ENCODE measurements at places on chromosomes 2 and 18.

GRCh38 chr2:239444626-239445577 lies 44.1 kb upstream of the HDAC4 start:
- no peak for DNase-seq

DNA sequence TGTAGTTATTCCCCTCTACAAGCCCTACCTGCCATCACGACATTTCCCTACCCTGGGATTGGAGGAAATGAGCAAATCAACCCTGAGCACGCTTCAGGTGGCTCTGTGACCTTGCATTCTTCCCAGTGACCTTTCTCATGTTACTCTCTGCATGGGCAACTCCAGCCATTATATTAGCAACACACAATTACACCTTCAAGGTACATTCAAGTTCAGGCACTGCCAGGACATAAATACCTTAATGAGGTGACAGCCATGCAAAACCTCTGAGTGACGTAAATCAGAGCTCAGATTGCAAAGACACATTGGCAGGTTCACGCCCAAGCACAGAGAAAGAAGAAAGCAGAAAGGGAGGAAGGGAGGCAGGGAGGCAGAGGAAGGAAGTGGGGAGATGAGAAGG lies 68.7 kb upstream of the ALK start:
- DNase-seq = no peak

- DNase-seq = no peak
These were observed 119.1 kb downstream of the PTGR3 start for GRCh38 chr18:75089748-75090327.

DNA sequence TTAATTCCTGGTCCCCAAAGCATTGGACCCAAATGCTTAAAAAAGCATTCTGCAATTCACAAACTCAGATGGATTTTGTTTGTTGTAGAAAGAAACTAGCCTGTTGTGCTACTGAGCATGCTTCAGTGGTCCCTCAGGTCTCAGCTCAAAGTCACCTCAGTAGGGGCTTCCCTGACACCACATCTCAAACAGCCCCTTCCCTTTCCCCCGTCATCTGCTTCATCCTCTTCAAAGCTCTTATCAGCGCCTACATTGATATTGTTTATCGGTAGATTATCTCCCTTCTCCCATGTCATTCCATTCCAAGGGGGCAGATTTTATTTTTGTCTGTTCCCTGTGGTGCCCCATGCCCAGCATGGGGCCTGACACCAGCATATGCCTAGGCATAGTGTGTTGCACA lies 172.9 kb downstream of the CELF4 start:
- DNase-seq = no peak

DNA sequence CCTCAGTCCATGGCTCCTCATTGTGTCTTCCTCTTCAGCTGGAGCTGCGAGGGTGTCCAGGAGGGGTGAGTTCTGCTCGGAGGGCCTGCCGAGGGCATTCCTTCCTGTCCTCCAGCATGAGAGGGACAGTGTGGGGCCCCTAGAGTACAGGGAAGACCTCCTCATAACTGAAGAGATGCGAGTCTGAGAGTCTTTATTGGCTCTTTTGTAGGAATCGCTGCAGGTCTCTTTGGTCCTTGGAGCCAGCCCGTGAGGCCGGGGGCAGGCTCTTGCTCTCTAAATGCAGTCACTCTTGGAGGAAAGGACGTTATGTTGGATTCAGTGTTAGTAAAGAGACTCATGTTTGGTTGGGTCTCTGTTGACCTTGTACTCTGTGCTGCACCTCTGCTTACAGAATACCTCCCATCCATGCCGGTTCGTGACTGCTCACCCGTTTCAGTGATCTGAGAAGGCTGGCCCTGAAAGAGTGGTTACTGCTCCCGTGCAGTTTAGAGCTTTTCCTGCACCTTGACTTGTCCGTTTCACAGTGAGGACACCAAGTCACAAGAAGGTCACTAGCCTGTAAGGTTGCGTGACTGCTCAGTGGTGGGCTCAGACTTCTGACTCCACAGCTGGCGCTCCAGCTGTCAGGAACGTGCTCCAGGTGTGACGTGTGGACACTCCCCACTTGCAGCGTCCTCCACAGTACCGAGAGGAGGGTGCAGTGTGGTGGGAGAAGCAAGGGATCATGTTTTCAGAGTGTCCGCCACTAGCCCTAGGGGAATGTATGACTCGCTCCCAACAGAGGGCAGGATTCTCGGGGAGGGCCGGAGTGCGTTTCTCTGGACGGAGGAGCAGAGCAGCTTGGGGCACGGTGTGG lies 7.8 kb downstream of the ATG4B start:
- no peak for DNase-seq

DNA sequence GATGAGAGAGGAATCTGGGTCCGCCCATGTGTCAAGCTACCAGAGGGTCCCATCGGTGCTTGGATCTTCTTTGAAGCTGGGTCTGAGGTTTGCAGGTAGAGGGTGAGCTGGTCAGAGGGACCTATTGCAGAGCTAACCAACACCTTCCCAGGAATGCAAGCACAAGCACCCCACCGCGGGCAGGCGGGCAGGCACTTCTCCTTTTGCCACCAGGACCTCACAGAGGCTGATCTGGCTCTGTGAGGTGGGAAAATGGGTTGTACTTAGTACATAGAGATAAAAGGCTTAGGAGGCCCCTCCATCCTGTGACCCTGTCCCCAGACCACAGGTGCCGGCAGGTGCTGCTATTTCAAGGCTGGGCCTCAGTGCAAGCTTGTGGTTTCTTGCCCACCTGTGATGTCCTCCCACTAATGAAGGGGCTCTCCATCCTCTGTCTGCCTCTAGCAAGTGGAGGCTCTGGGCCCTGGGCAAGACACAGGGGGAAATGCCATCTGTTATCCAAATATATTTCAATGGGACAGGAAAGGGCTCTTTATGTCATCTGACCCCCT lies 31.4 kb upstream of the IL37 start:
- DNase-seq = no peak

DNA sequence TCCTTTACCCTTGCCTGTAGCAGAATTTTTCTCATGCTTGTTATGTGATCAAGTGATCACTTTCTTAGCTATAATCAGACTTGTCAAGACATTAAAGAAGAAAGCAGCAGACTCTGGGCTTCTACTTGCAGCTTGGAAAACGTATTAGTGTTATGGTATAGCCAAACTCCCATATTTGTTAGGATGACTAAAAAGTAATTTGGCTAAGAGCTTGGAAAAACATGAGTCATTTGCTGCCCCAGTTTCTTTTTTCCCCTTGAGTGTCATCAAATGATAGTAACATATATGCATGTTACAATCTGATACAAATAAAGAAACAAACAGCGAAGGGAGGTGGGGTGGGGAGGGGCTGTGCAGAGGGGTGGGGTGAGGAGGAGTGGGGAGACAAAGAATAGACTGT lies 155.5 kb downstream of the IKZF2 start:
- DNase-seq = no peak

GRCh38 chr2:60483401-60483800 lies 70.1 kb downstream of the BCL11A start:
- no peak for DNase-seq

DNA sequence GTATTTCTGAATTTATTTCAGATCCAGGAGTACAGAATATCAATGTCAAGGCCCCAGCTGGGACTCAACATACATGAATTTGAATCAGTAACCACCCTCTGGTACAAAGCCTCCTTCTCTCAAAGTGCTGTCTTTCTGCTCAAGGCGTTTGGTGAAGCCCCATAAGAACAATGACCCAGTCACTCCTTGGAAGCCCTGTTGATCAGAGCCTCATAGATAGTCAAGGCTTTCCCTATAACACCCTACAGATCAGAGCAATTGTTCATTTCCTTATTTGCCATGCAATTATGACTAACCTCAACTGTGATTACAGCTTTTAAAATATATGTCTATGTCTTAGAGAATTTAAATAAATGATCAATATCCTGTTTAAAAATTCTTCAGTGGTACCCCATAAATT lies 159.1 kb upstream of the CREB1 start:
- DNase-seq = no peak
